ENCODE measurements at places on chromosomes 16 and 17. TPM values are rescaled to one million over a fixed set of nuclear protein-coding genes. Genes with fewer than 3 reads are reported as not detected.
A peak's percentile ranks its signal among the peaks of the same experiment; 100 is the strongest.

DNA sequence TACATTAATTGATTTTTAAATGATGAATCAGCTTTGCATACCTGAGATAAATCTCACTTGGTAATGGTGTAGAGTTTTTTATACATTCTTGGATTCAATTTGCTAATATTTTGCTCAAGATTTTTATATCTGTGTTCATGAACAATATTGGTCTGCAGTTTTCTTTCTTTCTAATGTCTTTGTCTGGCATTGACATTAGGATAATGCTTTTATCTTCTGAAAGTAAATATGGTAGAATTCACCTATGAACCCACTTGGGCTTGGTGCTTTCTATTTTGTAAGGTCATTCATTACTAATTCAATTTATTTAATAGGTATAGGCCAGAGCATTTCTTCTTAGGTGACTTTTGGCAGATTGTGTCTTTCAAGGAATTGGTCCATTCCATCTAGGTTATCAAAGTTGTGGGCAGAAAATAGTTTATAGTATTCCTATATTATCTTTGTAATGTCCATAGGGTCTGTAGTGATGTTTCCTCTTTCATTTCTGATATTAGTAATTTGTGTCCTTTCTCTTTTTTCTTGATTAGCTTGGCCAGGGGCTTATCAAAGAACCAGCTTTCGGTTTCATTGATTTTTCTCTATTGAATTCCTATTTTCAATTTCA lies 45.6 kb downstream of the NACA2 start:
- no peak overlapping the region for H3K4me3 ChIP-seq
- no peaks in the 10 kb centered on the region for H3K4me1 ChIP-seq
- H3K27me3 ChIP-seq, result no peaks in the 10 kb centered on the region
- no peak overlapping the region for H3K27ac ChIP-seq

DNA sequence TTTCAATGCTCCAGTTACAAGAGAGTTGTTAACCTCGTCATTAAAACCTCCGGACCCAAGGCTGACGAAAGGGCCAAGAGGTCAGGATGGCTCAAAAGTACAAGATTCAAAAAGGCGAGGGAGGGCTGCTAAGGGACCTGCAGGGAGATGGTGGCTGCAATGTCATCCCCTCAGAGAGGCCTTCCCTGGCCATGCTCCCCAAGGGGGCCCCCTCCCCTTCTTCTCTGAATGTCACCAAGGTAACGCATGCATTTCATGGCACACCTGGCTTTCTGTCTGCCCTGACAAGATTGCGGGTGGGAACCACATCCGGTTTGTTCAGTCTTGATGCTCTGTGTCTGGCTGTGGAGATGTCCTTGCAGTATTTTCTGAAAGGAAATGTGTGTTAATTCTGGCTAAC lies 89.9 kb downstream of the C16orf78 start:
- no peak overlapping the region for H3K4me3 ChIP-seq
- peaks cover 7% of the 10 kb centered on the region for H3K4me1 ChIP-seq
- no peak overlapping the region for H3K27ac ChIP-seq
- DNase-seq, result no peak
- no peaks in the 10 kb centered on the region for H3K27me3 ChIP-seq

The VWA3A gene
- total RNA-seq, result 26.7 TPM

DNA sequence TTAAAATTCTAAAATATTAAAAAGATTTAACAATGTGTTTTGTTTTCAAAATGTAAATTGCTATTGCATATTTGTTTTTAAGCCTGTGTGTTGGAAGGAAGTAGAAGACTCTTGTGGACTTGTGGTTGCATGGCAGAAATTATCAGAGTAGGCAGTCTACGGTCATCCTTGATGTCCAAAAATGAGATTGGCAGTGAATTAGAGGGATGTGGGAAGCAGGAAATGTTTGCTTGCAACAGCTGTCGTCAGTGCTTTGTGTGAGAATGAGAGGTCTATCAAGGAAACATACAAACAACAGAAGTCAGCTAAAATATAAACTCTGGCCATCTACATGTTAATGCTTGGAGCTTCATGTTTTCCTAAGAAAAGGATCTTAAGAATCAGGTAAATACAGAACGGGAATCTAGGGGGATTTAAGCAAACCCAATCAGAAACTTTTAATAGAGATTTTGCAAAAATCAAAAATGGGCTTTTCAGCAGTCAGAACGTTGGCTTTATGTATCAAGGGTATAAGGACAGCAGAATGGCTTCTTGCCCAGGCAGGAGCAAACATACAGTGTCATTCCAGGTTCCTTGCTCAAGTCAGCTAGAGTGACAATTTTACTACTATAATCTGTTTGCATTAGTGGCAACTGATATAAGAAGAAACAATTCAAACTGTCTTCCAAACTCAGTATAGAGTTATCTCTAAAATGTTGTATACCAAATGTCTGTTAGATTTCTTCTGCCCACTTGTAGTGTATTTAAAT lies 196.7 kb downstream of the CYB561 start:
- H3K36me3 ChIP-seq, result no peaks in the 10 kb centered on the region
- H3K27ac ChIP-seq, result no peak overlapping the region
- peaks cover 10% of the 10 kb centered on the region for H3K4me1 ChIP-seq
- no peak overlapping the region for H3K4me3 ChIP-seq
- no peaks in the 10 kb centered on the region for H3K27me3 ChIP-seq

The KCNAB3 gene
- 5.9 TPM for total RNA-seq

DNA sequence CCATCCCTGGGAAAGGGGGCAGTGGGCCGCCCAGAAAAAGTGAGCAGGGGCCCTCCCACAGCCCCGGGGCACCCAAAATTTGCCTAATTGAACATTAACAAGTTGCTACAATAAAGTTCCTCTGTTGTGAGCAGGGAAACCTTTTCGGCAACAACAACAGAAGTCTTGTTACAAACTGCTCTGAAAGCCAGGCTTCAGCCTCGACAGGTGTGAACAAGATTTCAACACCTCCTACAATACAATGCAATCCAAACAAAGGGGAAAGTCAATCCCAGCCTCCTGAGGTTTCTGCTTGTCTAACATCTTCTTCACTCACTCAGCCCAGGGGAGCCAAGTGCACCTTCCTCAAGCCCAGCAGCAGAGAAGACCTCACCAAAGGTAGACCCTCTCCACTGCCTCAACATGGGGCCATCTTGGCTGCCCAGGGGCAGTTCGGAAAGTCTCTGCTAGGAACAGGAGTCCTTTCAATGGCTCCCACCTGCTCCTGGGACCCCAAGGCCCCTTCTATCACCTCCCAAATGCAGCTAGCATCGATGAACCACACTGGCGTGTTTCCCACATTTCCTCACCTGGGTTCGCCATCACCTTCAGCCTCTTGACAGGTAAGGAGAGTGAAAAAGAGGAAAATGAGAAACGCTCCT lies 19.1 kb downstream of the ZFHX3 start:
- H3K27ac ChIP-seq, result no peak overlapping the region
- DNase-seq, result no peak
- H3K4me1 ChIP-seq, result peaks cover 32% of the 10 kb centered on the region

The SLC7A6OS gene
- 15.3 TPM for total RNA-seq

GRCh38 chr16:74667255-74667700 lies 601 bp upstream of the RFWD3 start:
- no peaks in the 10 kb centered on the region for H3K27me3 ChIP-seq
- DNase-seq, result peak; percentile 38
- H3K4me1 ChIP-seq, result peaks cover 12% of the 10 kb centered on the region

The WNT9B gene
- total RNA-seq, result 0.26 TPM

DNA sequence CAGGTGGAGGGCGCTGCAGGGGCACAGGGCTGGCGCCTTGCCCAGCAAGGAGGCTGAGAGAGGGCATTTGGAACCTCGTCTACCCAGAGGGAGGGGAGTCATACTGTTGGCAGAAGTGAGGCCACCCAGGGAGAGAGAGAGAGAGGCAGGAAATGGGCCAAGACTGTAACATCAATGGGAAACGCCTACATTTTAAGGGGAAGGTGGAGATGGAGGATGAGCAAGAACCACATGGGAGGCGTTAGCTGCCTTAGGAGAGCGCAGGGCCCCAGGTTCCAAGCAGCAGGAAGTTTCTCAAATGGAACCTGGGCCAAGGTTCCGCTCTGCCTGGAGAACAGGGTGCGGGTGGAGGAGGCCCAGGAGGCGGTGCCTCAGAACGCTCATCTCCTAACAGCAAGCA lies 2.7 kb upstream of the WFDC1 start:
- no peaks in the 10 kb centered on the region for H3K36me3 ChIP-seq
- H3K4me3 ChIP-seq, result no peak overlapping the region
- H3K4me1 ChIP-seq, result peaks cover 42% of the 10 kb centered on the region
- H3K27me3 ChIP-seq, result no peaks in the 10 kb centered on the region
- no peak for DNase-seq
- H3K27ac ChIP-seq, result no peak overlapping the region

GRCh38 chr16:58063377-58064076 lies 38.0 kb downstream of the MMP15 start:
- no peaks in the 10 kb centered on the region for H3K27me3 ChIP-seq
- H3K4me1 ChIP-seq, result peaks cover 9% of the 10 kb centered on the region
- DNase-seq, result no peak
- H3K4me3 ChIP-seq, result no peak overlapping the region

- DNase-seq, result no peak
- no peaks in the 10 kb centered on the region for H3K36me3 ChIP-seq
- H3K4me3 ChIP-seq, result no peak overlapping the region
Observed at GRCh38 chr16:21235199-21235585, 1.7 kb downstream of the ANKS4B start.

DNA sequence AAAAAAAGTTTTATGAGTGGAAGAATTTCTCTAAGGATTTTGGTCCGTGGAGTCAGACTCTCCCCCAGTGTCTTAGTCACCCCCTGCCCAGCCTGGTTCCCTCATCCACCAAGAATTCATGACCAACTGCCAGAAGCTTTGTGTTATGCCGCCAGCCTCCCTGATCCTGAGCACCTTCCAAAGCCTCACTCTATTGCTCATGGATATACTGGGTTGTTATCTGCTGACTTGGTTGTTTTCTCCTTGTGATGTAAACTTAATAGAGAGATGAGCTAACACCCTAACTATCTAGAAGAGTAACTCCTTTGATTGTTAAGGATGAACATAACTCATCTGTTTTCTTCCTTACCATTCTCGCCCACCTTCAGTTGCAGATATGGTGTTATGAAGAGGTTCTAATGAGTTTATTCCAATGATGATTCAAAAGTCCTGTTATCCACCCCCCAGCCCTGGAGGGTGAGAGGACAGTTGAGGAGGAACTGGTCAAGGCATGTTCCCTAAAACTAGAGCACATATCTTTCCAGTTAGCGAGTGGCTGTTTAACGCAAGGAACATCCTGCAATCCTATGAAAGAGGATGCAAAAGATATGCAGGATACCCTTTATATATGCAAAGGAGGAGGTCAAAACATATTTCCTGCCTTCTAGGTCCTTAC lies 1.5 kb upstream of the PSMD3 start:
- no peak overlapping the region for H3K4me3 ChIP-seq
- H3K27me3 ChIP-seq, result no peaks in the 10 kb centered on the region
- peaks cover 19% of the 10 kb centered on the region for H3K4me1 ChIP-seq
- no peak overlapping the region for H3K27ac ChIP-seq
- H3K36me3 ChIP-seq, result peaks cover 6% of the 10 kb centered on the region

DNA sequence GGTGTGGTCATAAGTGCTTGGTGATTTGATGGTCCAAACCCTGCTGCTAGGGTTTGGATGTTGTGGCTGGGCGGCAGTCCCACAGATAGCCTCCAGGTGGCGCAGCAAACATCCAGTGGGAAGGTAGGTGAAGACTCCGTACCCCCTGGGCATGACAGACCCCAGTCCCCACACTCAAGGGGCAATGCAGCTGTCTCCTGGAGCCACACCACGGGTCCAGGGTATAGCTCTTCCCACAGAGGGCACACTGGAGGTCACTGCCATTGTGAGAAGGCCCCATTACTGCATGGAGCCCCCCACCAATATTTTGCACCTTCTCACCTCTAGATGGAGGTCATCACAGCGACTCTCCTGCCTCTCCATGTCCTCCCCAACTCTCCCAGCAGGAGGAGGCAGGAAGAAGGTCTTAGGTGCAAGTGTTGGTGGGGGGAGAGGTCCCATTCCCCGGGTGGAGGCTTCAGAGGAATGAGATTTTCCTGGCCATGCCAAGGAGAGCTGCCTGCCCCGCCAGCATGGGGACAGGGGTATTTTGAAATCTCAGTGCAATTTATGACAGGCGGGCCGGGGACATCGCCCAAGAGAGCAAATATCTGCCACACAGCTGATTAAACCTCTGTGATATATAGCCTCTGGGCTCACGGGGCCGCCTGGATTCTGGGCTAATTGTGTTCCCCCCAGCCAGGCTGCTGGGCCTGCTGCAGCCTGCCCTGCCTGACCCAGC lies 17.1 kb upstream of the C17orf113 start:
- no peaks in the 10 kb centered on the region for H3K27me3 ChIP-seq
- H3K36me3 ChIP-seq, result no peaks in the 10 kb centered on the region
- H3K4me3 ChIP-seq, result no peak overlapping the region
- H3K4me1 ChIP-seq, result peaks cover 9% of the 10 kb centered on the region

DNA sequence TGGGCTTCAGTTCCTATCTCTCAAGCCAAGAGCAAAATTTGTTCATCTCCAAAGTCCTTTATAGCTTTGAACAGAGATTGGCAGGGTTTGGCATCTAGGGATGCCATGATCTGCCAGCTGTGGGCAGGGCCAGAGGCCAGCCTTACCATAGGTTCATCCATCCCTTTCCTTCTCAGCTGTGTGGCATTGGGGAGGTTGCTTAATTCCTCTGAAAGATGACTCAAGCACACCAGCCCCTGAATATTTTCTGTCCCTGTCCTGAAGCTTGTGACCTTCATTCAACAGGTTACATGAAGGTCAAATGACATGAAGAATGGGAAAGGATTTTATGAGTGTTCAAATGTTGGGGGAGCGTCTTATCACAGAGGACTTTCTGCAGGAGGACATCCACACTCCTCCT lies 3.4 kb downstream of the MT1G start:
- no peaks in the 10 kb centered on the region for H3K36me3 ChIP-seq
- no peak overlapping the region for H3K4me3 ChIP-seq
- no peak overlapping the region for H3K27ac ChIP-seq
- peaks cover 4% of the 10 kb centered on the region for H3K27me3 ChIP-seq

The HNF1B gene
- 17.0 TPM for total RNA-seq

GRCh38 chr17:37410357-37410756 lies 3.7 kb downstream of the TADA2A start:
- H3K4me3 ChIP-seq, result no peak overlapping the region
- no peak for DNase-seq
- H3K36me3 ChIP-seq, result peaks cover 23% of the 10 kb centered on the region
- peaks cover 13% of the 10 kb centered on the region for H3K4me1 ChIP-seq
- H3K27ac ChIP-seq, result no peak overlapping the region

The RDM1 gene
- total RNA-seq, result not detected

DNA sequence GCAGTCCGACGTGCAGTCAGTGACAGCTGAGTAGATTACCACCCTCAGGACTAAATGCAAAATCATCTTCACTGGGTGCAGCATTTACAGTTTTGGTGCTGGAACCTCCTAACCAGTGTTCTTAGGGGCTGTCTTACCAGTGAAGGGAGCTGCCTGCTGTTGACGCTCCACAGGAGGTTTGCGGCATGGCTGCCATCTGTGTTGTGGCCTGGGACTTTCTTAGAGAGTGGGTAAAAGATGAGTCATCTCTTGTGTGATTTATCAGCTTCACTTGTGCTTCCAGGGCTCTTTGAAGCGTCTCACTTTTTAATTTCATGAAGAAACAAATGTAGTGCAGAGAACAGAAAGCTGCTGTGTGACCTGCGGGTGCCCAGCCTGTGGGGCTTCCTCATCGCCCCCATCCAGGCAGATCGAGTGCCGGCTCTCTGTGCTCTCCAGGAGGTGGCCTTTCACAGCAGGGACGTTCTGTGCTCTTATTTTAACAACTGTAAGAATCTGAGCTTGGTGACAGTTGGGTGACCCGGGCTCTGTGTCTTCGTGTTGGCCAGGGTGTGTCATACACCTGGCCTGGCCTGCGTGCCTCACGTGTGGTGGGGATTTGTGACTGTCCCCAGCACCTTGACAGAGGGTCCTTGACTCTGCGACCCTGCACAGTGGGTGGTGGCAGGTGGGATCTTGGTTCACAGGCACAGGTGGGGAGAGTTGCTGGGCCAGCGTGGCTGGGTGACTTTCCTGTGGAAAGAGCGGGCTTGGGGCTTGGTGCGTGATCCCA lies 24.3 kb upstream of the ZNF750 start:
- no peak overlapping the region for H3K4me3 ChIP-seq
- H3K27me3 ChIP-seq, result no peaks in the 10 kb centered on the region
- no peak overlapping the region for H3K27ac ChIP-seq
- peaks cover 20% of the 10 kb centered on the region for H3K4me1 ChIP-seq
- peaks cover 14% of the 10 kb centered on the region for H3K36me3 ChIP-seq

All from upper lobe of left lung (tissue), 6 donors.